ENCODE measurements at places on chromosomes 2 and 18. TPM values are rescaled to one million over a fixed set of nuclear protein-coding genes. Genes with fewer than 3 reads are reported as not detected.
A peak's percentile ranks its signal among the peaks of the same experiment; 100 is the strongest.

DNA sequence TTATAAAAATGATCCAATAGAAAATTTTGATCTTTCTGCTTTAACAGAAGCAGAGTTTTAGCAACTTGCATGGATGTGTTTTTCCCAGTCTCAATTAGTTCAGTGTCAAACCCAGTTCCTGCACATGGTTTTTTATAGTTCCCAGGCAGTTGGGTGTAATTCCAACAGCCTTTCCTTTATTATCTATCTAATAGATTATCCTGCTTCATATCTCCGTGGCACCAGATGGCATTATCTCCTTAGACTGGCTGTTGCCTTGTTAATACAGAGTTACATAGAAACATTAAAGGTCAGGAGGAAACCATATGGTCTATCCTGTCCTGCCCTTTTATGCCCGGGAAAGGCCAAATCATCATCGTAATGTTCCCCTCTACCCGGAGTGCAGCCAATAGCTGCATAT lies 400.9 kb upstream of the SMIM21 start:
- DNase-seq: no peak

RAB17 gene
- total RNA-seq: not detected

GRCh38 chr18:50715919-50716318 lies 103.9 kb downstream of the MRO start:
- no peak for DNase-seq

DNA sequence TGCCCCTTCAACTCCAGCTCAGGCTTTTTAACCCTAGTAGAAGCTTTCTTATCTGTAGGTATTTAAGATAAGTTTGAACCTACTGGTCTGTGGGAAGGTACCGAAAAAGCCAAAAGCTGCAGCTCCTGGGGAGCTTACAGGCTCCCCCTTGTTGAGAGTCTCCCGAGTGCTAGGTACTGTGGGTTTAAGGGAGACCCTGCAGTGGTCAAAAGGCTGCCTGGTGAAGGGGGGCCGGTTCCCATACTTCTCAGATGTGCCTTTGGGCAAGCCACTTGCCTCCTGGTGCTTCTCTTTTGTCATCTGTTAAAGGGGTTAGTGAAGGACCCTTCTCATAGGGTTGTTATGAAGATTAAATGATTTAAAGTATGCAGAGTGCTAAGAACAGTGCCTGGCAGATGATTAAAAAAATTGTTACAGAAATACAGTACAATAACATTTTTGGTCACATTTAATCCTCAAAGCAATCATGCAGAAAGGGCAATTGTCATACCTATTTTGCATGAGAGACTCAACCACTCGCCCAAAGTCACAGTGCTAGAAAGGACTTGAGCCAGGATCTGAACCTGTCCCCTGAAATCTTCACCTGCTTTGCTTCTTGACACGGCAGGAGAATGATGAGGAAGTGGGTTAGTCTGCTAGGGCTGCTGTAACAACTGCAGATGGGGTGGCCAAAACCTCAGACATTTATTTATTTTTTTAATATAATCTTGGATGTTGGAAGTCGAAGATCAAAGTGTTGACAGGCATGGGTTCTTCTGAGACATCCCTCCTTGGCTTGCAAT lies 62.5 kb downstream of the NEDD4L start:
- DNase-seq: no peak

- DNase-seq: no peak
Measured at GRCh38 chr2:66445076-66445924, 10.4 kb downstream of the MEIS1 start.

DNA sequence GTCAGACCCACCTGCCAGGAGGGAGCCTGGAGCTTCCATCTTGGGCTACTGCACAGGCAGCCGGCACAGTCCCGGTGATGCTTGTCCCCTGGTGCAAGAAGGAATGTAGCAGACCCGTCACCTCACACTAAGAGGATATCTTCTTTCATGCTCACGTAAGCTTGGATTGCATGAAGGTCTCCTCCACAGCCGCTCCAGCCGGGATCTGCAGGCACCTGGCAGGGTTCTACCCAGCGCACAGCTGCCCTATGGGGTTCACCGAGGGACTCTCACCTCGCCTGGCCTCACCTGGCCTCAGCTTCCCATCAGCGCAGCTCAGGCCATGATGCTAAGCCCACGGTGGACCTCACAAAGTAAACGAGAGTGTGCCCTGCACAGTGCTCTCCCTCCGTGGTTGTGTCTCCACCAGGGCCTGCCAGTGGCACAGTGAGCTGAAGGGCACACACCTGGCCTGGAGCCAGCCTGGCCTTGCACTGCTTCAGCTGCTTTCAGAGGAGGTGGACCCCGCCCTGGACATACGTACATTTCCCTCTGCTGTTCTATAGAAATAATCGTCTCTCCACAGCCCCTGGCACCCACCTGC lies 239.1 kb downstream of the SEPTIN10 start:
- no peak for DNase-seq

TIGD1 gene
- total RNA-seq: 13.6 TPM

DNA sequence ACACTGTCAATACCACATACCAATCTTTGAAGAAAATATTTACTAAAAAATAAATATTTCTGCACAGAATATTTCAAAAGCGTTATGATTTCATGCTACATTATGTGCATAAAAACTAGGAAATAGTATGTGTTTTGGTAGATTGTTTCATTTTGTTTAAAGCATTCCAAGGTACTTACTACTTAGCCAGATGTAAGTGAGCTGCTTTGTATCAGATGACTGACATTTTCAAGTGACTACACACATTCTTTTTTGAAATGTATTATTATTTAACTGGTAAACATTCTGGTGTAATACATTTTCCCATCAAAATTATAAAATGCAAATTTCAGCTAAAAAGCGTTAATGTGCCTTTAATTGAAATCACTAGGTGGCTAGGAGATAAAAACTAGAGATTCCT lies 21.5 kb downstream of the GCA start:
- no peak for DNase-seq

GRCh38 chr2:233129351-233129978 lies 69.3 kb downstream of the INPP5D start:
- no peak for DNase-seq

GRCh38 chr2:134758633-134759032 lies 39.8 kb upstream of the TMEM163 start:
- DNase-seq: peak; percentile 84

GRCh38 chr2:186984966-186985365 lies 136.0 kb upstream of the ZSWIM2 start:
- no peak for DNase-seq

- no peak for DNase-seq
Measured at GRCh38 chr2:168814046-168814445, 11.6 kb downstream of the NOSTRIN start.

DNA sequence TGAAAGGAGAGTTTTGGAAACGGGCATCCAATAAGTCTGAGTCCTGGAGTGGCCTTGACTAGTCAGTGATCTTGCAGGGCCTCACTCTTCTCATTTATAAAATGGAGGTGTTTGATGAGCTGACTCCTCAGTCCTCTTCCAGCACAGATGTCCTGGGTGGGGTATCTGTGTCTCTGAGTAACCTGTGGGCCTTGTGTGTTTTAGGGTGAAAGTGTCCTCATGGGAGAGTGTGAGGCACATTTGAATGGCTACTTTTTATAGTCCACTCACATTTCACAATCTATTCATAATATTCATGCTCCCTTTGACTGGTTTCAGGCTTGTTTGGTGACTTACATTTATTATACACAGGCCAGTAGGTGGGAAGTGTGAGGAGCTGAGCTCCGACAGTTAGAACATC lies 106.4 kb upstream of the CELF4 start:
- DNase-seq: no peak

DNA sequence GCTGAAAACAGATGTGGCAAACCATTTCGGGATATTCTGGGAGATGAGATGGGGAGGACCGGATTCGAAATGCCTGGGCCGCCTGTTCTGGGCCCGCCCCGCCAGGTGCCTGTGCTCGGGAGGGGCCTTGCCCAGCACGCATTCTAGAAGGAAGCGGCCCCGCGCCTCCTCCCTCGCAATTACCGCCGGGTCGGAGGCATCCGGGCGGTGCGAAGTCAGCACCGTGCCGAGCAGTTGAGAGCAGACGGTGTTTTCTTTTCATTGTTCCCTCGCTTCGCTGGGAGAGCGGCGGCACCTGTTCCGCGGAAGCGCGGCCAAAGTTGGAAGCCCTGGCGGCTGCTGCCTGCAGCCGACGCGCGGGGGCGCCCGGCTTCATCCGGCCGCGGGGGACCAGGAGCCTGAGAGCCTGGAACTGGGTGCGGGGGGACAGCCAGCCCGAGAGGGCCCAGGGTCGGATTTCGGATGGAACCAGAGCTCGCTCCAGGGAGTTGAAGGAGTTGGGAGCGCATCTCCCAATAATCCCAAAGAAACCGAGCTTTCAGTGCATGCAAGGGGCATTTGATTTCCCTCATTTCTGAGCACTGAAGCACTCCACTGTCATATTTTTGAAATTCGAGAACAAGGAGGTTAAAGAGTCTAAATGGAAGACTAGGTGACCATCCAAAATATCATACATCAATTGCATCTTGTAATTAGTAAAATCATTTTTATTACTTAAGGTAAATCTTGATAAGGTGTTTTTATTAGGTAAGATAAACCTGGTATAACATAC lies 241.8 kb upstream of the RAB12 start:
- peak; percentile 25 for DNase-seq

DNA sequence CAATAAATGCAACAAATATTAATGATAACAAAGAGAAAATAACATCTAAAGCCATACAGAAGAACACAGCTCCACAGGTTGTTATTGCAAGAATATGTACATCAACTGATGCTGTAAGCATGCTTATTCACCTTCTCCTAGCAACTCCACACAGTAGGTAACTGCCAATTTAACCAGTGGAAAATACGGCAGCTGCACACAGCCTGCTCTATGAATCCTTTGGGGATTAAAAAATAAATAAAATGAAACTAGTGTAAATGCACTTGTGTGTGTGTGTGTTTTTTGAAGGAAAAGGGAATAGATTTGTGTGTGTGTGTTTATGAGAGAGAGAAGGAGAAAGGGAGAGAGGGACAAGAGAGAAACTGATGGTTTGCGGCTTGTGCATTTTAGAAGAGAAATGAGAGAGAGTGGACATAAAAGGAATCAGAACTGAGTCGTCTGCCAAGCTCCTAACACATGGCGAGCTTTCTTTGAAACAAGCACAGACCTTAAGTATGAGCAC lies 96.2 kb upstream of the PDE1A start:
- no peak for DNase-seq

DNA sequence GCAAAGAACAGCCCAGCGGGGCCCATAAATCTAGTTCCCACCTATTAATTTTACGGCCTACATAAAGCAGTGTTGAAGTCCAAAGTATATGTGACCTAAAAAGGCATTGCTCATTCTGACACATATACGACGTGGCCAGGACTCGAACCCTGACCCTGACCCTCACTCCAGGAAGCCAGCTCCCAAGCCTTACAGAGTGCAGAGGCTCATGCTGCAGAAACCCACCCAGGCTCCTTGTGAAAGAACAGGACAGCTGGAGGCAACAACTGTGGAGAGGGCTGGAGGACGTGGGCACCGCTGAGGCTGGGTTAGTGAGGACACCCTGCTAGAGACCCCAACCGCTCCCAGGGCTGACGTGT lies 221.6 kb downstream of the CYP26B1 start:
- no peak for DNase-seq

GRCh38 chr2:13115643-13116042 lies 398.9 kb downstream of the TRIB2 start:
- DNase-seq: no peak

GRCh38 chr18:61690418-61691138 lies 202.2 kb downstream of the RNF152 start:
- DNase-seq: no peak

DNA sequence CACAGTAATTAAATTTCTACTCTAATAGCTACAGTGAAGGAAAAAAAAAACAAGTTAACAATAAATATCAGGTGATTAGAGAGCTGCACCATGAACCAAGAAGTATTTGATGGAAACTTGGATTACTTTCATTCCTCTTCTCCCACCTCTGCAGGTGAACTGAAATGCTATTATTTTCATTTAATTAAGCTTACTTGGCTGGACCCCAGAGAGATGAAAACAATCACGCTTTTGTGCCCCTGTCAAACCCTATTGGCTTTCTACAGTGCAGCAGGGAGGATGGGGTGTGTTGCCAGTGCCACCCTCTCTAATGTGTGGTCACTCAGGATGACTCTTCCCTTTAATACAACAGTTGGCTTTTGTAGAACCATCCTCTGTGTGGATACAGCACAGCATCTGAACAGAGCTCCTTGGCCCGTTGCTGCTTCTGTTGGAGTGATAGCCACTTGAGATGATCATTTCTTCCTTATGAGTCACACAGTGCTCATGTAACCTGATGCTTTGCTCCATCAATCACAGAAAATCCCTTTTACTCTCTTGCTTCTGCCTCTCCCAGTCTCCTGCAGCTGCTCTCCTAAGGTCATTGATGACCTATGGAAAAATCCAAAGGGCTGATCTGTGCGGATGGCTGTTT lies 5.5 kb upstream of the ARL4C start:
- no peak for DNase-seq

DNA sequence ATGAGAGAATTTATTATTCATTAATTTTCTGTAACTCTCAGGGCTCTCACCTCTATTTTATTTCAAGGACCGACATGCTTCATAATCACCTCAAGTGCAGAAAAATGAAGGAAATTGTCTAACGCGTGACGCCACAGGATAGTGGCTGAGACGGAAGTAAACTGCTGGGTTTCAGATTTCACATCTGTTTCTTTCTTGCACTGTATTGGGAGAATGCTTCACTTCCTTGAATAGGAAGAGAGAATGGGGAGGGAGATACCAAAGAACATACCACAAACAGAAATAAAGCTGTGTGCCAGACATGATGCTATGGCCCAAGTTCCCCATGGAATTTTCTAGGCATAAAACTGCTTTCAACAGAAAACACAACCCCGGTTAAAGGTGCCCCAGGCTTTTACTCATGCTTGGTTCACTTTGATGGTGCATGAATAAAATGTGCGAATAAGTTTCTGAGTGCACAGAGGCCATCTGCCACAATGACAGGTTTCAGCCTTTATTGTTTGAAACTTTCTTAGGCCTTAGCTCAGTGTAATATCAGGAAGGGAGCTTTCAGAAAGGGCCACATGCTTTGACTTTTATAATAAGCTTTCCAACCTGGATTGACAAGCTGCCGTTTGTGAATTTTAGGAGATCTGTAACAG lies 1116.4 kb downstream of the SOCS6 start:
- DNase-seq: no peak

ALPG gene
- not detected for total RNA-seq

DNA sequence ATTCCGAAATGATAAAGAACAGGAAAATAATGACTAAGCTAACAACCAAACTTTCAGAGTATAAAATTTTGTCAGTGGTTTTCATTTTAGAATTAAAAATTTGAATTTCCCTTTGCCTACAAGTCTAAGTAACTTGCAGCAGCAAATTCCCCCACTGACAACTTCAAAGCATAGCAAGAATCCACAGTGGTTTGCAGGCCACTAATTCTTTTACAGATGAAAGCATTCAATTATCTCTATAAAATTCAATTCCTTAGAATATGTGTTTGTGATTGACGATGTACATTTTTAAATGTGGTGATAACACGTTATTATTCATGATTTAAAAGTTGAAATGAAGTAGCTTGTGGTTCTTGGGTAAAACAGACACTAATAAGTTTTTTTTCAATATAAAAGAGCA lies 100.6 kb downstream of the SMAD2 start:
- no peak for DNase-seq

GRCh38 chr18:66196805-66197204 lies 407.1 kb downstream of the CDH19 start:
- DNase-seq: no peak

UGT1A10 gene
- total RNA-seq: not detected
